T-cell (primary cell): ENCODE measurements at places on chromosomes 5 and 9. TPM values are rescaled to one million over a fixed set of nuclear protein-coding genes. Genes with fewer than 3 reads are reported as not detected.

DNA sequence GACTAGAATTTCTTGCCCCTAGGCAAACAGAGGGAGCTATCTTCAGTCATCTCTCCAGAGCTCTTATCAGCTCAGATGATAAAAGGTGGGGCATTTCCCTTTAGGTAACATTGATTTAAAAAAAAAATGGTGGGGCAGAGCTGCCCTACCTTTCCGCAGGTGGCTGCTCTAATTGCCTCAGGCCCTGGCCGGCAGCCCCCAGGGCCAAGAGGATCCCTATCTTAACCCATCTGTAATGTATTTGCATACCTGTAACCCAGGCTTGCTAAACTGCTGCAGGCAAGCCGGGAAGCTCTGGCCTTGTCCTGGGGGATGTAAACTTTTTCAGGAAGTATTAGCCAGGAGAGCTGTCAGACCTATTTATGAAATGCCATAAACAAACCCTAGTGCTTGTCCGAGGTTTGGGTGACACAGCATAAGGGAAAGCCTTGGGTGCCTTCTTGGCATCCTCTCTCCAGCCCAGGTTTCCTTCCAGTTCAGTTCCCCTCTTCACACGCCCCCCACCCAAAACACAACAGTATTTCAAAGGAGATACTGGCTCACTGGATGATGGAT, 20.9 kb upstream of the ZSWIM6 start:
- H3K27me3 ChIP-seq = peaks cover 13% of the 10 kb centered on the region
- no peak for DNase-seq
- H3K4me1 ChIP-seq = no peaks in the 10 kb centered on the region
- no peak overlapping the region for H3K27ac ChIP-seq

The PCDHB12 gene
- not detected for total RNA-seq

The DAB2 gene
- total RNA-seq = 0.78 TPM

DNA sequence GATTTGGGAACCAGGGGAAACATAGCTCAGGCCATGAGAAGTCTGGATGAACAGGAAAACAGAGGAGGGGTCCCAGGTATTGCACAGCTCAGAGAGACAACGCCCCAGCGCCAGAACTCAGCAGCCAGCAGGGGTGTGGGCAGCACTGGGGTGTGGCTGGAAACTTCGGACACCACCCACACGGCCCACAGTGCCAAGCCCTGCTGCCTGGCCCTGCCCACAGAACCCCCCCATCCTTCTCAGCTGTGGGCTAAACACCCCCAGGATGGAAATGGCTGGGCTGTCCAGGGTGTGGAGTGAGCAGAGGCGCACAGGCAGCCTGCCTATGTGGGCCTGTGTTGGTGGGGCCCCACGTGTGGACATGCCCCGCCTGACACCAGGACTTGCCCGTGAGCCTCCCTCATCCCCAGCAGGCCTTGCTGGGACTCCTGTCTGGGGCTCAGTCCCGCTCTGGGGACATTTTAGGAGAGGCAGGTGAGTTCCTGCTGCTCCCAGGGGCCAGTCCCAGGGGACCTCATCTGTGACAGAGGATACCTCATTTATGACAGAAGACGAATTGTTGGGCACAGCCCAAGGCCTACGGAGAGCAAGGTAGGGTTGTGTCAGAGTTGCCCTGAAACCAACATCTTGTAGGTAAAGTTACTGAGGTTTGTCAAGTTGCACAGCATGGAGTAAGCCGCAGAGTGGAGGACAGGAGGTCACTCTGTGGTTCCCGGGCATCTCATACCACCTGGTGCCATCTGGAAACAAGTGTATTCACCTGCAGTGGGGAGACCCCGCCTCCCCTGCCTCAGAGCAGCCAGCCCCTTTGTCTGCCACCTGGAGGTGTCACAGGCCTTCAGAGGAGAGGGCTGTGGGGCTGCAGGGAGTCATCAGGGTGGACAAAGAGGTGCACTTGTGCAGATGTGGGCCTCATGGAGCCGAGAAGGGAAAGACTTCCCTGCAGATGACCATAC, 183.2 kb downstream of the AUH start:
- DNase-seq = no peak
- no peaks in the 10 kb centered on the region for H3K27me3 ChIP-seq
- no peak overlapping the region for H3K4me3 ChIP-seq
- H3K27ac ChIP-seq = no peak overlapping the region
- no peaks in the 10 kb centered on the region for H3K36me3 ChIP-seq

DNA sequence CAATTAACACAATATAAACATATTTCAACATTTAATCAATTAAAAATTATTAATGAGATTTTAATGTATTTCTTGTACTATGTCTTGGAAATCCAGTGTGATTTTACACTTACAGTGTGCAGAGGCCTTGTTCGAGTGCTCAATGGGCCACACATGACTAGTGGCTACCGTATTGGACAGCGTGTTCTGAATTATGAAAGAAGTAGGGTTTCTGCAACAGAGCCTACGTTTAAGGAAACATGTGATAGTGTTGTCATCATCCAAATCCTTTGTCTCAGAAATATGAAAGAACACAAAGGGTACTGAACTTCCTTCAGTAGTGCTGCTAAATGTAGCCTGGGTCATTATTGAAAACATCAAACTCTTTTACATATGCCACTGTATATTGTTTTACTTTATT, 29.5 kb downstream of the NPR3 start:
- H3K27me3 ChIP-seq = peaks cover 5% of the 10 kb centered on the region
- H3K4me1 ChIP-seq = no peaks in the 10 kb centered on the region
- no peak overlapping the region for H3K27ac ChIP-seq
- no peak overlapping the region for H3K4me3 ChIP-seq

The TTC23L gene
- not detected for total RNA-seq

GRCh38 chr5:79456890-79457583, 56.9 kb downstream of the HOMER1 start:
- H3K4me1 ChIP-seq = no peaks in the 10 kb centered on the region
- no peak overlapping the region for H3K27ac ChIP-seq
- no peak overlapping the region for H3K4me3 ChIP-seq
- no peak for DNase-seq
- H3K27me3 ChIP-seq = no peaks in the 10 kb centered on the region
- H3K36me3 ChIP-seq = no peaks in the 10 kb centered on the region

The MEIKIN gene
- 0.53 TPM for total RNA-seq

- peaks cover 4% of the 10 kb centered on the region for H3K4me1 ChIP-seq
- H3K27me3 ChIP-seq = no peaks in the 10 kb centered on the region
- DNase-seq = no peak
These were observed 219.0 kb downstream of the AOPEP start for GRCh38 chr9:94945197-94946144.

DNA sequence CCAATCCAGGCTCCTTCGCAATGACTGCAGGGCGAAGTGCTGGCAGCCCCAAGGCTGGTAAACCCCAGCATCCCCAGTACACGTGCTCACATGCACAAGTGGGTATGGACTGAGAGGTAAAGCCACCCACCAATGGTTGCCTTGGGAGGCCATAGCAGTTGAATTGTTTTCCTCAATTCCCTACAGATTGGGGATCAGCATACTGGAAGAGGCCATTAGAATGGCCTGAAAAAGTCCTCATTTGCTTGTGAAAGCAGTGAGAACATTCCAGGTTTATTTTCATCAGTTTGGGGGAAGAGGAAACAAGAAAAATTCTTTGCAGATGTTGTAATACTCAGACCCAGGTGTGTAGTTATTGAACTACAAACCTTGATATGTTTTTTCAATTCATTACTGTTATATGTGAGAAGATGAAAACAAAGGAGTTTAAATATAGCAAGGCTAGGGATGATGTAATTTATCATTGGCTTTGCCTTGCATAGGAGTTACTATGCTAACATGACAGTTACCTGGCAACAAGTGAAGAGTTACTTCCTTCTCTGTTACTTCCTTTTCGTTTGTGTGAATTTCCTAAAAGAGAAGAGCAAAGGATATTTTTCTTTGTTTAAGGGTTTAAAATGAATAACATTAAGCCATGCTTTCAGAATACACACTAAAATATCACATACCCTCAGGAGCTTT, 36.4 kb downstream of the MTMR12 start:
- H3K27ac ChIP-seq = peak overlapping the region; percentile 35
- H3K36me3 ChIP-seq = peaks cover 32% of the 10 kb centered on the region
- no peaks in the 10 kb centered on the region for H3K27me3 ChIP-seq
- no peak for DNase-seq
- H3K4me3 ChIP-seq = no peak overlapping the region

The CARD9 gene
- total RNA-seq = 0.92 TPM

The PCDHA7 gene
- not detected for total RNA-seq

The PCDH12 gene
- total RNA-seq = not detected

GRCh38 chr9:136795000-136795348, 1.2 kb upstream of the CCDC183 start:
- peaks cover 7% of the 10 kb centered on the region for H3K36me3 ChIP-seq
- peaks cover 7% of the 10 kb centered on the region for H3K4me1 ChIP-seq
- peaks cover 18% of the 10 kb centered on the region for H3K27me3 ChIP-seq
- H3K27ac ChIP-seq = no peak overlapping the region
- no peak for DNase-seq
- H3K4me3 ChIP-seq = no peak overlapping the region

DNA sequence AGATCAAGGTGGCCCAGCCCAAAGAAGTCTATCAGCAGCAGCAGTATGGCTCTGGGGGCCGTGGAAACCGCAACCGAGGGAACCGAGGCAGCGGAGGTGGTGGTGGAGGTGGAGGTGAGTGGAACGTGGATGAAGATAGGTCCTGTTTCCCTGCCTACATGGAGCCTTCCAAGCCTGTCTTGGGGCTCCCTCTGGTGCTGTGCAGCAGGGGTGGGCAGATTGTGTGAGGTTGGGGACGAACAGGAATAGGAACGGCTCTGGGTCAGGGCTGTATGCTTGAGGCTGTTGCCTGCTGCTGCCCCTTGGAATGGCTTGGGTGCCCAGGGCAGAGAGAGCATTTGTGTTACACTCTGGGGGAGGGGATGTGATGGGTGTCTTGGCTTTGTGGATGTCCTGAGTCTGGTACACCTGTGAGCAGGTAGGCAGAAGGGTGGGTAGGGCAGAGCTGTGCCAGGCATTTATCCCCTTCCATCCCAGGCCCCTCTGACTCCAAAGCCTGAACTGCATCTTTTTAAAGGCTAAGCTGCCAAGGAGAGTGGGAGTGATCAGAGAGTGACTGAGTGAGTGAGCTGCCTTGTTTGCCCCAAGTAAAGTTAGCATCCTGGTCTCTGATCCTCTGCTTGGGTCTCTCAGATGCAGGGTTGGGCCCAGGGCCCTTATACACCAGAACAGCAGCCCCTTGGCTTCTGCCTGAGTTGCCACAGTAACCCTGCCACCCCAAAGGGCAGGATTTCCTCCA, 5.2 kb downstream of the HNRNPAB start:
- no peak overlapping the region for H3K4me3 ChIP-seq
- no peaks in the 10 kb centered on the region for H3K27me3 ChIP-seq
- no peak for DNase-seq
- no peak overlapping the region for H3K27ac ChIP-seq
- peaks cover 12% of the 10 kb centered on the region for H3K4me1 ChIP-seq

DNA sequence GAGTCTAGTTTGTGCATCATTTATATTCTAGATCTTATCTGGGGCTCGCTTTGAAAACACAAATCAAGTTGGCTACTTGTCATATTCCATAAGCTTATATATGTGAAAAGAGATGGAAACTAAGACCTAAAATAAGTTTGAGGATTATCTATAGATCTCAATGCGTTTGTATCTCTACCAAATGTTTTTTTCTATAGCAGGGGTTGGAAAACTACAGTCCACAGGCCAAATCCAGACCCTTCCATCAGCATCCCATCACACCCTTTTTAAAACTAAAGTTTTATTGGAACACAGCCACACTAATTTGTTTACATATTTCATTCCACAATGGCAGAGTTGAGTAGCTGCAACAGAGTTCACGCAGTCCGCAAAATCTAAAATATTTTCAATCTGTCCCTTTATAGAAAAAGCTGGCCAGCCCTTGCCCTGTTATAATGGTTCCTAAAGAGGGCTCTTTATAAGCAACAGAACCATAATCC, 230.0 kb downstream of the ADAMTSL1 start:
- H3K4me3 ChIP-seq = no peak overlapping the region
- H3K27ac ChIP-seq = no peak overlapping the region
- no peaks in the 10 kb centered on the region for H3K27me3 ChIP-seq
- no peak for DNase-seq

The GCNT4 gene
- 11.5 TPM for total RNA-seq
